ENCODE measurements at places on chromosomes 5 and 9.

DNA sequence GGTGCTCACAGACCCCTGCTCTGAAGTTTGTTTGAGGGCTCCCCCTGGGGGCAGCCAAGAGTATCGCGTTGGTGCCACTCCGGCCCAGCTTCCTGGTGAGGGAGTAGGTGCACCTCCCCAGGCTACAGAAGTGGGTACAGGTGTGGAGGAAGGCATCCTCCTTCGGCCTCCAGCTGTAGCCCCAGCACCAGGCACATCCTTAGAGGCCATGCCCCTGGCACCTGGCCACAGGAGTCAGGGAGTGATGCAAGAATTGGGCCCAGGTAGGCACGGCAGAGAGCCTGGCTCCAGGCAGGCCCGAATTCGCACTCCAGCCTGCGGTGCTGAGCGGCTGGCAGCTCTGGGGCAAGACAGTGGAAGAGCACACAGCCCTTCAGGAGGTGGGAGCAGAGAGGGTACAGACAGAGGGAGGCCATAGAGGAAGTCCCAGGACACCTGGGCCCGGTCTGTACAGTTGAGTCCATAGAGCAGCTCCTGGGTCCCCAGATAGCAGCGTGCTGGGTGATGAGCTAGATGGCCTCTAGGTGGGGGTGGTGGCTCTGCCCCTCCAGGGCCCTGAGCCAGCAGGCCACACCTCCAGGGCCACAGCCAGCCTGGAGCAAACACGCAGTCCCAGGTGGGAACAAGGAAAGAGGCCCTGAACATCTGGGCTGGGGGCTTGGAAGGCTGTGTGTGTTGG lies 2.4 kb downstream of the SAPCD2 start:
- DNase-seq, result peak; percentile 76

- DNase-seq, result no peak
Observed at GRCh38 chr9:134173127-134174072, 9.0 kb upstream of the RNU6ATAC start.

- DNase-seq, result no peak
Observed at GRCh38 chr9:125284855-125285254, 23.2 kb downstream of the GAPVD1 start.

DNA sequence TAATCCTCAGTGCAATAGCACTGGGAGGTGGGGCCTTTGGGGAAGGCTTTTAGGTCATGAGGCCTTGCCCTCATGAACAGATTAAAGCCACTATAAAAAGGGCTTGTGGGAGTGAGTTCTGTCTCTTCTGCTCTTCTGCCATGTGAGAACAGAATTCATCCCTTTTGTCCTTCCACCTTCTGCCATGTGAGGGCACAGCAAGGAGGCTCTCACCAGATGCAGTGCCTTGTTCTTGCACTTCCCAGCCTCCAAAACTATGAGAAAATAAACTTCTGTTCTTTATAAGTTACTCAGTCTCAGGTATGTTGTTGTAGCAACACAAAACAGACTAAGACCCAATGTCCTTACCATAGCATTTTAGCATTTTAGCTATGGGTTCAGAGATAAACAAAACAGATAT lies 81.7 kb upstream of the CPLX2 start:
- DNase-seq, result no peak

GRCh38 chr9:76882686-76883085 lies 23.2 kb downstream of the PRUNE2 start:
- DNase-seq, result no peak

- peak; percentile 84 for DNase-seq
Observed at GRCh38 chr5:178130576-178131445, at the start of gene RMND5B. RMND5B (plus strand) TSS chr5:178131014; CDS start chr5:178138120, 7,106 bp downstream.

DNA sequence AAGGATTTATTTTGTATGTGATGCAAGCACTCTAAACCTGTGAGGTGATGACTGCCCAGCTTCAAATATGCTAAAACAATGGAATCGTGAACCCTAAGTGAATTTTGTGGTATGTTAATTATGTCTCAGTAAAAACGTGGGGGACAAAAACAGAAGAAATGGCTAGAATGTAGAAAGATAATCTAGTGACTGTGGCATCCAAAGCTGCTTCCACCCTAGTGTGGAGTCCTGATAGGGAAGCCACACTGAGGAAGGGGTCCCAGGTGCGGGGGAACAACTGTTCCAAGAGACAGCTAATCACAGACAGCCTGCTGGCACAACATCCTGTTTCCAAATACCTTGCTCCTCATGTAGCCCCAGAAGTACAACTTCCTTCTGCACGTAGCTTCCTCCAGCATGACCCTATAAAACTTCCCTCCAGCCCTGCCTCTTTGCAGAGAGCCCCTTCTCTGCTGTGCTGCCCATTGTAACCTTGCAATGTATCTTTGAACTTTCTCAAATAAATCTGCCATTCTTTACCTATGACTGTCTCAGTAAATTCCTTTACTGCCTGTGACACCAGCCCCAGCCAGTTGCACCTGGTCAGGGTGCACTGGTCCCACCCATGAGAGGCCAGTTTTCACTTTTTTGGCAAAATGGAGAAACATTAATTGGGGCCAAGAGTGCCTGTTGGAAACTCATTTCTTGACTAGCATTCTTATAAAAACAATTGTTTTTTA lies 4.9 kb downstream of the GMCL2 start:
- no peak for DNase-seq

DNA sequence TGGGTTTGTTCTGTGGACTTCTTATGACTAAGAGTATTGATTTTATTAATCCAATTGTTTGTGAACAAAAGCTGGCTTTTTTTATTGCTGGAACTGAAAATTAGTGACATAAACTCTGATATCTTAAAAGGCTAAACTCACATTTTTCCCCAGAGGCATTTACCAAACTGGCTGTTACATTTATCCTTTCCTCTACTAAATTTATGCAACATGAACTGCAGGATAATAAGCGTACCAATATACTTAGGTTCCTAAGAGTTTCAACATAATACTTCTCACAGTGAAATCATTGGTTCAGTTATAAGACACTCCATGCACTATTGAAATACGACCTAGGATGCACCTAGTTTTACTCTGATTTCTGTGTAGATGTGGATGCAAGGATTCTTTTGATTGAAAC lies 560.8 kb upstream of the WWC1 start:
- no peak for DNase-seq

GRCh38 chr9:114172981-114173833 lies 17.9 kb downstream of the COL27A1 start:
- DNase-seq, result peak; percentile 87

DNA sequence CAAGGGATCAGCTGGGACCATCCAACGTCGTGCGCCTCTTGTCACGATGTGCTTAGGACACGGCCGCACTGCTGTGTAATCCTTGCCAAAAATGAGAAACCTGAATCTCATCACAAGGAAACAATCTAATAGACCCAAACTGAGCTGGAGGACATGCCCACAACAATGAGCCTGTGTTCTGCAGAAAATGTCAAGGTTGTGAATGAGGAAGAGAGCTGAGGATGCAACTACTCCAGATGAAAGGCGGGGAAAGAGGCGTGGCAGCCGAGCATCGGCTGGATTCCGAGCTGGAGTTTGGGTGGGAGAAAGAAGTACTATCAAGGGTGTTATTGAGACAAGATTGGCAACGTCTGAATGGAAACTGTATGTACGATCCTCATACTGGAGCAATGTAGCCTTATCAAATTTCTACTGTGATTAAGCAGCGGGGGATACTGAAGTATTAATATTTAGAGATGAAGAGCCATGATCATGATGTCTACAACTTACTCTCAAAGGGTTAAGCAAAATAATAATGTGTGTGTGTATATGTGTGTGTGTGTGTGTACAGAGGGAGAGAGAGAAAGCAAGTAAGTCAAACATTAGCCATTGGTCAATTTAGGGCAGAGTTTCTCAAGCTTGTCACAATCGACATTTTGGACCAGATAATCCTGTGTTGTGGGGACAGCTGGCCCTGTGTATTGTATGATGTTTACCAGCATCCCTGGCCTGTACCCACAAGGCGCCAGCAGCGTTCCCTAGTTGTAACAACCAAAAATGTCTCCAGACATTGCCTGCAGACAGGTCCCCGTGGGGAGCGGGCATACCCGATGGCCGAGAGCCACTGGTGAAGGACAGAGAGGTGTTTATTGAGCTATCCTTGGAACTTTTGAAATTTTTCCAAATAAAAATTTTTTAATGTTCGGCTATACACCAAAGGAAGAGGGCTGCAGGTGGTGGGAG lies 46.5 kb downstream of the DUSP1 start:
- no peak for DNase-seq

DNA sequence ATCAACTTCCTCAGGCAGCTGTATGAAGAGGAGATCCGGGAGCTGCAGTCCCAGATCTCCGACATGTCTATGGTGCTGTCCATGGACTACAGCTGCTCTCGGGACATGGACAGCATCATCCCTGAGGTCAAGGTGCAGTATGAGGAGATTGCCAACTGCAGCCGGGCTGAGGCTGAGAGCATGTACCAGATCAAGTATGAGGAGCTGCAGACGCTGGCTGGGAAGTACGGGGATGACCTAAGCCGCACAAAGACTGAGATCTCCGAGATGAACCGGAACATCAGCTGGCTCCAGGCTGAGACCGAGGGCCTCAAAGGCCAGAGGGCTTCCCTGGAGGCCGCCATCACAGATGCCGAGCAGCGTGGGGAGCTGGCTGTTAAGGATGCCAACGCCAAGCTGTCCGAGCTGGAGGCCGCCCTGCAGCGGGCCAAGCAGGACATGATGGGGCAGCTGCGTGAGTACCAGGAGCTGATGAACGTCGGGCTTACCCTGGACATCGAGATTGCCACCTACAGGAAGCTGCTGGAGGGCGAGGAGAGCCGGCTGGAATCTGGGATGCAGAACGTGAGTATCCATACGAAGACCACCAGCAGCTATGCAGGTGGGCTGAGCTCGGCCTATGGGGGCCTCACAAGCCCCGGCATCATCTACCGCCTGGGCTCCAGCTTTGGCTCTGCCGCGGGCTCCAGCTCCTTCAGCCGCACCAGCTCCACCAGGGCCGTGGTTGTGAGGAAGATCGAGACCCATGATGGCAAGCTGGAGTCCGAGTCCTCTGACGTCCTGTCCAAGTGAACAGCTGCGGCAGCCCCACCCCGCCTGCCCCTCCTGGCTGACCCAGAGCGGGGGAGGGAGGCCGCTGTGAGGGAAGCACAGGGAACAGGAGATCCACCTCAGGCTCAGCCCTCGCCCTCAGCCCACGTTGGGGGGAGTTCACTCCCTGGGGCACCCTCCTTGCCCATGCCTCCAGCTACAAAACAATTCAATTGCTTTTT lies 84.0 kb downstream of the SEC61B start:
- DNase-seq, result no peak

DNA sequence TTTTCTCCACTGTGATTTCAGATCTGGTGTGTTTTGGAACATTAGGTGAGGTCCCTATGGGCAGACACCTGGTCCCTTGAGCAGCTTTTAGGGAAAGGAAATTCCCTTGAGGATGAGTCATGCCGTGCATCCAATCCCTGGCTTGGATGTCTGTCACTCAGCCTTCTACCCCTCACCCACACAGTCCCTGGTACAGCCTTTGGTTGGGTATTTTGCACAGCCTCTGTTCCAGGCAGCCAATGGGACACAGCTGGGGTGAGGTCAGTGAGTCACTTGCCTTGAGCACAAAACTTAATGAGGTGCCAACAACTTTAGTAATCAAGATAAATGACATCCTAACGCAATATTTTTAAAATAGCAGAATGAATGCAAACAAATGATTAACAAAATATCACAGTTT lies 22.7 kb upstream of the SVEP1 start:
- DNase-seq, result no peak

GRCh38 chr9:21801683-21802417 lies 586 bp upstream of the MTAP start:
- peak; percentile 86 for DNase-seq

GRCh38 chr5:87788416-87788815 lies 375.7 kb upstream of the CCNH start:
- DNase-seq, result no peak

- peak; percentile 70 for DNase-seq
Observed at GRCh38 chr9:134413890-134414623, 87.8 kb downstream of the RXRA start.

DNA sequence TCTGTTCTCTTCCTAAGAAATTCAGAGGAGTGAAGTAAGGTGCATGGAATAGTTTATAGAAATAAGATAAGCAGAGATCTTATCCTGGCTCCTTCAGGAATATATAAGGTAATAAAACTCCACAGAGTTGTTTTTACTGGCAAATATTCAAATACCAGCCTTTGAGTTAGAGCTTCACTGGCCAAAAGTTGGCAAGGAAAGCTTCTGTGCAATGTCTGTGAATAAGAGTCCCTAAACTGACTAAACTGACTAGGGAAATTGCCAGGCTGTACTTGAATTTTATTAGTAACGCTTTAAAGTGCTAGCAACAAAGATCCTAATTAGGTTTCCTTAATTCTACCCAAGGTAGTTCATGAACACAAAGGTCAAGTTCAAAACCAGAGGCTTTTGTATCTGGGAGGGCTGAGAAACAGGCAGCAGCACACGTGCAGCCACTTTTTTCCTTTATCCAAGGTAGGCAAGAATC lies 131.1 kb upstream of the MPDZ start:
- DNase-seq, result no peak

GRCh38 chr9:133383438-133383837 lies 7.3 kb downstream of the STKLD1 start:
- DNase-seq, result no peak

DNA sequence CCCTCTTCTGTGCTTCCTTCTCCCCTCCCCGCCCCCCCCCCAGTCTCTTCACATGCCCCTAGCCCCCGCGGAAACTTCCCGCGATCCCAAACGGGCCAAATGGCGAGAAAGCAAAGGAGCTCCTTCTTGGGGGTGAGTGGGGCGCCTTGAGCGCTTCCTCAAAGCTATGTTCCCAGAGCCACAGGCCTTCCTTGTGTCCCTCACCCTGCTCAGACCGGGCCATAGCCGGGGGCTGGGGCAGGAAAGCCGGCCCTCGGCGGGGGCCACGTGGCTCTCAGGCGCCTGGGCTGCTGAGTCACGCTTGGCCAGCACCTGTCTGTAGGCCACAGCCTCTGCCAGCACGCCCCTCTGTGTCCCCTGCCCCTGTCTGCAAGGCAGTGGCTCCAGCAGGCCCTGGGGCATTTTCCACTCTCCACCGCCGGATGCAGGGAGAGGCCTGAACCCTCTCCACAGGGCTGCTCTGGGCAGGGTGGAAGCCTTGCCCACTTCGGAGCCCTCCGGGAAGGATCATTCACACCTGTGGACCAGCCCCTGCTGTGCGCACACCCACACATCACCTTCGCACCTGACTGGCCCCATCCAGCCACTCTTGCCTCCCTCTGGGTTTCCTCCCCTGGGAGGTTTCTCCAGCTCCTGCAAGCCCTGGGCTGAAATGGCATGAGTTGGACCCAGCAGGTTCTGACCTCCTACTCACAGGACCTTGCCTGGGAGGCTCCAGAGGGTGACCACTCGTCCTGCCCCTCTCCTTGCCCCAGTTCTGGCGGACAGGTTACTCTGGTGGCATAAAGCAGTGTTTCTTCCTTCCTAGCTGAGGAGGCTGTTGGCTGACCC lies 1.2 kb upstream of the SQSTM1 start:
- DNase-seq, result no peak

GRCh38 chr5:179973391-179973790 lies 65.7 kb upstream of the TBC1D9B start:
- DNase-seq, result no peak
